ENCODE measurements at places on chromosomes 12 and 14.

DNA sequence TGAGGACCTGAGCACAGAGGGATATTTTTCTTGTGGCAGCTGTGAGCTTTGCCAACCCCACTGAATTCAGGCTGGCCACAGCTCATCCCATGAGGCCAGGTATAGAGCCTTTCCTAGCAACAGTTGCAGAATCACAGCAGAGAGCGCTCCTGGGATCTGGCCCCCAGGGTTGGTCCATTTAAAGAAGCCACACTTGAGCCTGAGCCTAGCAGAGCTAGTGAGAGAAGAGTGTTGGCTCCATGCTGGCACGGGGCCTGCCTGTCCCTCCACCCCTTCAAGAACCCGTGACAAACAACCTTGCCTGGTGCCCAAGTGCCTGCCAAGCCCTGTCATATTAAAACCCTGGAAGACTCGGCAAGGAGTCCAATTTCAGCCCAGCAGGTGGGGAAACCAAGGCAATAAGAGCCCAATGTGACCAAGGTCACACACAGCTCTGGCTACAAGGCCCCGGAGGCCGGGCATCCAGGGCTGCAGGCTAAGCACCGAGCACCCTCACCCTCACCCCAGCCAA, 91.6 kb downstream of the LRRC74A start:
- no peak for DNase-seq

DNA sequence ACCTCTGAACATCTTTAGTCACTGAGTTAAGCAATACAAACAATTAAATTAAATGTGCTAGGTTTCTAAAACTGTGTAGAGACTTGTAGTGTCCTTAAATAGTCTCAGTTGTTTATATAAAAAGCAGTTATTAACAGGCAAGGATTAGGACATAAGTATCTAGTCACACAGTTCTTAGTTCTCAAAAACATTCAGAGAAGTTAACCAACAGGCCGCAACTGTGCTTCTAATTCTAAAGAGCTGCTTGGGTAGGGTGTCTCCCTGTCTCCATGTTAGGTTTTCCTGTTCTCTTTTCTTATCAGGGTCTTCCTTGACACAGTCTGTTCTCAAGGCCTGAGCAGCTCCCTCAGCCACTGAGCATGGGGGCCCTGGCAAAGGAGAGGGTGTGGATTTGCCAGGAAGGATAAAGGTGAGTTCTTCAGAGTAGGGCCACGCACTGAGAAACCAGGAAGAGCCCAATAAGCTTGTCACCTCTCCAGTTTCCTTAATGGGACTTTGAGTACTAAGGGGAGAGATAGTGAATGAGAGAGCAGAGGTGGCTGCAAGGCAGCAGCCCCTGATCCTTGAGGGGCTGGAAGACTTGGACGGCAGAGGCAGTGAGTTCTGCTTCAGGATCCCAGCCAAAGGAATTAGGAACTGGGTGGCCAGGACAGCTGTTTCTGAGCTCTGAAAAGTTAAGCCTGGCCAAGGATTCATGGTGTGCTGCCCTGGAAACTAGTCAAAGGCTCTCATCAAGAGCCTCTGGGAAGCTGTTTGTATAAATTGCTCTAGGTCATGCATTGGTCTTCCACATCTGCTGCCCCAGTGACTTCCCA, 177.3 kb downstream of the MYRFL start:
- DNase-seq: no peak

- DNase-seq: no peak
Measured at GRCh38 chr12:23126794-23127193, 501.8 kb downstream of the ETNK1 start.

- no peak for DNase-seq
Measured at GRCh38 chr14:92325835-92326234, 2.9 kb downstream of the SLC24A4 start.

DNA sequence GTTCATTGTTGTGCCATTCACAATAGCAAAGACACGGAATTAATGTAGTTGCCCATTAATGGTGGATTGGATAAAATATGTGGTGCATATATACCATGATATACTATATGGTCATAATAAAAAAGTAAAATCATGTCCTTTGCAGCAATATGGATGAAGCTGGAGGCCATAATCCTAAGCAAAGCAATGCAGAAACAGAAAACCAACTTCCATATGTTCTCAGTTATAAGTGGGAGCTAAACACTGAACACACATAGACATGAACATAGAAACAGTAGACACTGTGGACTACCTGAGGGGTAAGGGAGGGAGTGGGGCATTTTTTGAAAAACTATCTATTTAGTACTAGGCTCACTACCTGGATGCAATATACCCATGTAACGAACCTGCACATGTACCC, 3.0 kb upstream of the ERP27 start:
- DNase-seq: no peak

- no peak for DNase-seq
Measured at GRCh38 chr12:65665817-65666216, 158.5 kb upstream of the HMGA2 start.

- no peak for DNase-seq
Measured at GRCh38 chr12:66776974-66777373, 98.1 kb upstream of the GRIP1 start.

GRCh38 chr12:122304924-122305323, 38.6 kb upstream of the VPS33A start:
- DNase-seq: no peak

DNA sequence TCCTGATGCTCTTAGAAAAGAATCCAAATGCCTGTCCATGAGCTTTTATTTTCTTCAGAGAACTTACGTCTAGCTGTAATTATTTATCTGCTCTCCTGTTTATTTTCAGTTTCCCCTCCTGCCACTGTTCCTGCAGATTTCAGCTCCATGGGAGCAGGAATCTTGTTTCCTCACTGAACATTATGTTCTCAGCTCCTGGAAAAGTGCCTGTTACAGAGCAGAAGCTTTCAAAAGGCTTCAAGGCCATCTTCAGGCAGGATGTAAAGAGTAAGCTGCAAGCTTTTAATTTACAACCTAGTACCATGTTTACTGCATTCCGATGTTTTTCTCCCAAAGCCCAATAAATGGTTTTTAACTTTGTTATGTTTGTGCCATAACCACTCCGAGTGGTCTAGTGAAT, 98.4 kb upstream of the BTG1 start:
- DNase-seq: no peak

GRCh38 chr14:103205541-103205906, 82.3 kb downstream of the TNFAIP2 start:
- no peak for DNase-seq

GRCh38 chr12:2443776-2444175, 351.0 kb upstream of the FKBP4 start:
- DNase-seq: no peak

DNA sequence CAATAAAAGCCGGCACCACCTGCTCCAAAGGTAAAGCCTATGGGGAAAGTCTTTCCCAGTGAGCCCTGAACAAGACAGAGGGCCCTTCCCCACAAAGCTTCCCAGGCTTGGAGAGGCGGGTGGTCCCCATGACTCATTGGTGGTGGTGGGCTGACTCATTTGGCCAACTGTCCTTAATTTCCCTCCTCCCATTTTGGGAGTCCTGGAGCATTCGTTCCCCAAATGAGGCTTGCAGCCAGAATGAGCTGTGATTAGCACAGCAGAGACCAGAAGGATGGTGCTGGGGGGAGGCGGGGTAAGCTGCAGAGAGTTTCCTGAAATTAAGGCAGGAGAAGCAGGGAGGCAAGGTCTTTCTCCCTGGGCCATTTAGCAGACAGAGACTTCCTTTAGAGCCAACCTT, 241.7 kb downstream of the DPF3 start:
- no peak for DNase-seq

Measured in activated CD4-positive, alpha-beta T cell treated with anti-CD3 and anti-CD28 coated beads for 24 hours (primary cell).